ENCODE measurements at places on chromosomes 4 and X.
A peak's percentile ranks its signal among the peaks of the same experiment; 100 is the strongest.

DNA sequence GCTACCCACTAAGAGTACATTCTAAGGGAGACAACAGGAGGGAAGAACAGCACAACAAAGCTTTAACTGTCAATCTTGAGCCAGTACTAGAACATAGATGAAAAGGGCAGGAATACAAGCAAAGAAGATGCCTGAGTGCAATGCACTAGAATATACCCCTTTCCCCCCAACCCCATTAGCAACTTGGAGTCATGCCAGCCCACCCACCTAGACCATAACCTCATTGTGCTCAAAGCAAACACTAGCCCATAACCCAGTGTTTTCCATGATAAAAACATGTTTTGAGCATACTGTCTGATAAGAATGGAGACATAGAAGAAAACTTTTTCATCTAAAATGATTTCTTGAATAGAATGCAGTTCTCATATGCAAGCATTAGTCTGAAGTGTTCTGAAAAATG lies 183.2 kb downstream of the RAP1GDS1 start:
- DNase-seq = no peak

GRCh38 chrX:15973299-15973698 lies 118.7 kb upstream of the AP1S2 start:
- peak; percentile 26 for DNase-seq

- DNase-seq = peak; percentile 28
These were observed 260.6 kb downstream of the NKX6-1 start for GRCh38 chr4:84238247-84239090.

- DNase-seq = peak; percentile 87
These were observed 66.8 kb upstream of the SH3RF1 start for GRCh38 chr4:169337510-169337909.

GRCh38 chr4:48898733-48899431 lies 7.7 kb downstream of the OCIAD2 start:
- no peak for DNase-seq

GRCh38 chr4:187811591-187811990 lies 184.0 kb upstream of the ZFP42 start:
- DNase-seq = no peak

- DNase-seq = no peak
These were observed 170.6 kb upstream of the GK2 start for GRCh38 chr4:79578606-79579005.

- DNase-seq = no peak
These were observed 20.4 kb downstream of the CASP6 start for GRCh38 chr4:109682875-109683274.
